Naive B cell (primary cell): ENCODE measurements at places on chromosomes 3 and 15. TPM values are rescaled to one million over a fixed set of nuclear protein-coding genes. Genes with fewer than 3 reads are reported as not detected.

GRCh38 chr3:4356546-4357410 is 53.6 kb downstream of the SETMAR start:
- no peak for DNase-seq

- no peak for DNase-seq
These were observed 8.4 kb upstream of the CMTM6 start for GRCh38 chr3:32511005-32511404.

DNA sequence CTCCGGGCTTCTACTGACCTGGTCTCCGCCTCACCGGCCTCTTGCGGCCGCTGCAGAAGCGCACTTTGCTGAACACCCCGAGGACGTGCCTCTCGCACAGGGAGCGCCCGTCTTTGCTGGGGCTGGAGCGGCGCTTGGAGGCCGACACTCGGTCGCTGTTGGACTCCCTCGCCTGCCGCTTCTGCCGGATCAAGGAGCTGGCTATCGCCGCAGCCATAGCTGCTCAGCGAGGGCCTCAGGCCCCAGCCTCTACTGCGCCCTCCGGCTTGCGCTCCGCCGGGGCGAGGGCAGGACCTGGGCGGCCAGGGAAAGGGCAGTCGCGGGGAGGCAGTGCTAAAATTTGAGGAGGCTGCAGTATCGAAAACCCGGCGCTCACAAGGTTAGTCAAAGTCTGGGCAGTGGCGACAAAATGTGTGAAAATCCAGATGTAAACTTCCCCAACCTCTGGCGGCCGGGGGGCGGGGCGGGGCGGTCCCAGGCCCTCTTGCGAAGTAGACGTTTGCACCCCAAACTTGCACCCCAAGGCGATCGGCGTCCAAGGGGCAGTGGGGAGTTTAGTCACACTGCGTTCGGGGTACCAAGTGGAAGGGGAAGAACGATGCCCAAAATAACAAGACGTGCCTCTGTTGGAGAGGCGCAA is 319.2 kb downstream of the FGF12 start:
- DNase-seq = no peak

GRCh38 chr3:188720215-188720614 is 451.6 kb upstream of the TPRG1 start:
- no peak for DNase-seq

GRCh38 chr15:64247906-64248541 is 85.2 kb upstream of the PPIB start:
- no peak for DNase-seq

DNA sequence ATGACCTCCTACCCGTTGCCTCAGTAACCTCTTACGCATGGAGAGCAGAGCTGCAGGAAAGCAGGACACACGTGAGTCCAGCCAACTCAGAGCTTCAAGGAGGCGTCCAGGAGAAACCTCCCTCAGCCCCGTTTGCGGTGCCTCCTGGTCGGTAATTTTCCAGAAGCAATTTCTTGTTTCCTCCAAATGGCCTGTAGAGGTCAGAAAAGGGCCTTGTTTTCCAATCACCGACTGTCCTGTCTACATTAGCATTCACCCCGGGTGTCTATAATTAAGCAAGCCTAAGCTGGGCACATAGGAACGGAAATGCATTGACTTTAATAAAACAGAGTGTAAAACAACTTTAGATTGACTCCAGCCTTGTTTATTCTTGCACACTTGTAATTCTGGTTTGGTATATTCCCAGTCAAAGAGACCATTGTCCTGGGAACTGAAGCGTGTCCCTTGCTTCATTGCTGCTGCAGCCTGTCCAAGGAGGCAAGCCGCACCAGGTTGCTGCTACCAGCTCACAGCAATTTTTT is 836.2 kb downstream of the AGBL1 start:
- DNase-seq = no peak

GRCh38 chr3:188178293-188178936 is 24.5 kb downstream of the LPP start:
- DNase-seq = no peak

DNA sequence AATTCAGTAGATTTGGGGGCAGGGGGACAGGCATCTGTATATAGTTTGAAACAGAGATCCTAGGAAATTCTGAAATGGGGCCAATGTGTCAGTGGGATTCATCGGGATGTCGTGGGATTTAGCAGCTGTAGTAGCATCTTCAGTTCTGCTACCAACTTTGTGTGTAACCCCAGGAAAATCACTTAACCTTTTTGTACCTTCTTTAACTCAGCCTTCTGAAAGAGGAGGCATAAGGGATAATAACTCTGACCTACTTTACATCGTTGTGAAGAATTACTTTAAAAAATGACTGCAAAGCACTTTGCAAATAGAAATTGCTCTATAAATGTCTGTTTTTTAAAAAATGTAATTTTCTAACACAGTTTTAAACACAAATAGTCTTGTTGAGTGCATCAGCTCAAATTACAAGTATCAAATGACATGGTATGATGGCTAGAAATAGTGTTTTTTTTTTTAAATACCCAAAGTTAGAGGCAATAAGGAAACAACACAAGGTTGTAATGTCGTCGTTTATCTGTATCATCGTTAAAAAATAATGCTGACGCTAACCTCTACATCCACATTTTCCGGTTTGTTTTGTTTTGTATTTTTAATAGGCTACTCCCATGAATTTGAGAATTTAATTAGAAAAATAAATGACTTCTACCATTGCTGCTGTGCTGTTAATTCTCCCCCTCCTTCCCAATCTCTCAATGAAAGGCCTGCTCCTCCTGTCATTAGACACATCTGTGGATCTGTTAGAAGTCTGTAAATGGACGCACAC is 338.5 kb downstream of the PTPRG start:
- DNase-seq = no peak

DNA sequence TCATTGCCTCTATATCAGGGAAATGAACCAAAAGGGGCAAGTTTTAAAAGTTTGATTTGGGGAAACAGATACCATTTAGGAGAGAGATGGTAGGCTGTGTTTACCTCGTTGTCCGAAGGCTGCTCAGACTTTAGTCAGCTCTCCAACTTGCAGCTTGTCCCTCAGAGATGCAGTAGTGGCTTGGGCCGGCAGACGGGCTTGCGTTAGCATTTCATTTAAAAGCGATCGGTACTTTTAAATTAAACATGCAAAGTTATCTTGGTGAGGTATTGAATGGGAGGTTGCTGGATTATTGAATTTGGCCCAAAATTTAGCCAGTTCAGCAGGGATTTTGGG is 26.2 kb downstream of the EEFSEC start:
- no peak for DNase-seq

GRCh38 chr3:17747890-17748247 is 5.4 kb upstream of the TBC1D5 start:
- DNase-seq = no peak

DNA sequence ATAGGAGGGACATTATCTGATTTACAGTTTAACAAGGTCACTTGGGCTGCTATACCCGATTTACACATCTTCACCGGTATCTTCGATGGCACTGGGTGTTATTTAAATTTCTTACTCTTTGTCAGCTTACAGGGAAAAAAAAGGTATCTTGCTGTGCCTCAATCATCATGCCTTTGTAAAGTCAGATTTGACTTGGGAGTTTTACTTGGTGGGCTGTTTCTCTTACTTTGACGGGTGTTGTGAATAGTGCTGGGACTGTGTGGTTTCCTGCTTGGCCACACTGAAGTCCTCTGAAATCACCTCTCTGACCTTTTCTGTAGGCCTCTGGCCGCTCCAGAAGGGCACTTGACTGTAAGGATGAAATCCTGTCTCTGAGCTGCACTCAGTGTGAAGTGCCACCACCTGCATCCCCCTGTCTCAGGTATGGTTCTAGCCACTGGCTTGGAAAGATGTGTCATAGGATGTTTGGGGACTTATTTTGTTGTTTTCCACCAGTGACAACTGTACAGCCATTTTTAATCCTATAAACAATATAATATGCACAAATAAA is 3.1 kb upstream of the SLC24A1 start:
- DNase-seq = no peak

DNA sequence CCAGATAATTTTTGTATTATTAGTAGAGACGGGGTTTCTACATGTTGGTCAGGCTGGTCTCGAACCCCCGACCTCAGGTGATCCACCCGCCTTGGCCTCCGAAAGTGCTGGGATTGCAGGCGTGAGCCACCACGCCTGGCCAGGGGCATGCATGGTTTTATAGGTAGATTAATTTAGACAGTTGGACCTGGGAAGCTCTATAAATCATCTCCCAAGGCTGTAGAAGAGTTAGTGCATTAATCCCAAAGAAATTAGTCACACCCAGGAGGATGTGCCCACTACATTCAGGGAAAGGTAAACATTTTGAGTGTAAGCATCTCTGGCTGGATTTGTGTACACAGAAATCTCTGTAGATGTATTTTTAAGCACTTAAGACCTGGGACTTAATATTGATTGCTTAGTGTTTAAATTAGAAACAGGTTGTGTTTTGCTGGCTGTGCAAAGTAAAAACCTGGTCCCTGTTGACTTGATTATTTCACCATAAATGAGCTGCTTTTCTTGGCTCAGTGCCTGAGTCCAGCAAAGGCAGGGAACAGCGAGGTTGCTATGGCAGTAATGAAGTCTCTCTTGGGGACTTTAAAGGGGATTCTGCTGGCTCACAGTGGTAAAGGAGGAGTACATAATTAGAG is 19.2 kb downstream of the EXOSC7 start:
- DNase-seq = no peak

CGNL1 gene
- polyA plus RNA-seq = not detected

CNTN6 gene
- polyA plus RNA-seq = not detected

PP2D1 gene
- 1.0 TPM for polyA plus RNA-seq
